SW480 (cell line): ENCODE measurements at places on chromosomes 1 and 21.

DNA sequence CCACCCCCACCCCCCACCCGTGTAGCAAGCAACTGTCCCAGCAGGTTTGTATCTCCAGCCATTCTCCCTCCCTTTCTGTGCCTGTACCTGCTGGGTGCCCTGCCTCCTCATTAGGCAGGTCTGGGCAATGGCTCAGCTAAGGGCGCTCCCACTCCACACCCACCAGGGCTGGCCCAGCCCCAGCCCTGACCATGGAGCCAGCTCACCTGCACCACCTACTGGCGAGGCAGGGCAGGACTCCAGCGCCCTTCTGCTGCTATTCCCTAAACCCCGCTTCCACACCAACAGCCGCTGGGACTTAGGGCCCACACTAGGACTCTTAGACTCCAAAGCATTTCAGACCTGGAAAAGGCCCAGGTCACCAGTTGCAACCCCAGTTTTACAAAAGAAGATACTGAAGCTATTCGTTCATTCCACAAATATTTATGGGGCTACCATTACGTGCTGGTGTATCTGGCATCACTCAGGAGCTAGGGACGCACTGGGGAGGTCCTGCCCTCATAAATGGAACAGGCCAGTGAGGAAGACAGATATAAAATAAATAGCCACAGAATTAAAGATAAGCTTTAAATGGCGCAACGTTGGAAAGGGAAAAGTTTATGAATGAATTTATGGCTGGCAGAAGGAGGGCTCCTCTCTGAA lies 24.0 kb downstream of the PGLYRP3 start:
- no peak for DNase-seq

DNA sequence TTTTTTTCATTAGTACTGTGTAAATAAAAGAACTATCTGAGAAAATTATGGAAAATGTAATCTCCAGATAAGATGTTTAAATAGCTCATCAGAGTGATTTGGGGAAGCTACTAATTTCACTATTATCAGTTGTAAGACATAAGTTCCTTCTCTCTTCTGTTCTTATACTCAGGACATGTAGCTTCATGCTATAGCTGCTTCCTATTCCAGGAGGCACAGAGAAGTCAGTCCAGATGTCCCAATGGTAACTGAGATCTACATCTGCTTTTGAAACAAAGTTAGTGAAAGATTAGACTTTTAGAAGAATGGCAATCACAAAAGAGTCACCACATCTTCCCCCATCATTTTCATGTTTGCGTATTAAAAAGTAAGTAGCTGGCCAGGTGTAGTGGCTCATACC lies 5.6 kb downstream of the MAP3K21 start:
- DNase-seq = no peak

DNA sequence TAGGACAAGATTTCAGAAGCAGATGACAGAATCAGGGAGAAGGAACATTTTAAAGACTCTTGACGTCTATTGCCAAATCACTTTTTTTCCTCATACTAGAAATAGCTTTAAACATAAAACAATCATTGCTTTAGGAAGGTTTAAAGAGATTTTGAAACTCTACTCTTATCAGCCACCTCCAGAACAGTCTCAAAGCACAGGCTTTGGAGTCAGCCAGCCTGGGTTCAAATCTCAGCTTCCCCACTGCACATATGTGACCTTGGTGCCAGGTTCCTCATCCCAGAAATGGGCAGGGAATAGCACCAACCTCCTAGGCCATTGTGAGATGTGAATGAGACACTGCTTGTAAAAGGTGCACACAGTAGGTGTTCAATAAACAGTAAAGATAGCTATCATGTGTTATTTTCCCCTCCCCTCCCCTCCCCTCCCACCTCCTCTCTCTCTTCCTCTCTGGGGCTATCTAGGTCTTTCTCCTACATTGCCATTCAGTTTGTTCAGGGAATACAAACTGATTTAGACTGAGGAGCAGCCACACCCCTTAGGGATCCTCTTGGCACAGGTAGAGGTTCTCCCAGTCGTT lies 20.6 kb downstream of the SPOCD1 start:
- no peak for DNase-seq

DNA sequence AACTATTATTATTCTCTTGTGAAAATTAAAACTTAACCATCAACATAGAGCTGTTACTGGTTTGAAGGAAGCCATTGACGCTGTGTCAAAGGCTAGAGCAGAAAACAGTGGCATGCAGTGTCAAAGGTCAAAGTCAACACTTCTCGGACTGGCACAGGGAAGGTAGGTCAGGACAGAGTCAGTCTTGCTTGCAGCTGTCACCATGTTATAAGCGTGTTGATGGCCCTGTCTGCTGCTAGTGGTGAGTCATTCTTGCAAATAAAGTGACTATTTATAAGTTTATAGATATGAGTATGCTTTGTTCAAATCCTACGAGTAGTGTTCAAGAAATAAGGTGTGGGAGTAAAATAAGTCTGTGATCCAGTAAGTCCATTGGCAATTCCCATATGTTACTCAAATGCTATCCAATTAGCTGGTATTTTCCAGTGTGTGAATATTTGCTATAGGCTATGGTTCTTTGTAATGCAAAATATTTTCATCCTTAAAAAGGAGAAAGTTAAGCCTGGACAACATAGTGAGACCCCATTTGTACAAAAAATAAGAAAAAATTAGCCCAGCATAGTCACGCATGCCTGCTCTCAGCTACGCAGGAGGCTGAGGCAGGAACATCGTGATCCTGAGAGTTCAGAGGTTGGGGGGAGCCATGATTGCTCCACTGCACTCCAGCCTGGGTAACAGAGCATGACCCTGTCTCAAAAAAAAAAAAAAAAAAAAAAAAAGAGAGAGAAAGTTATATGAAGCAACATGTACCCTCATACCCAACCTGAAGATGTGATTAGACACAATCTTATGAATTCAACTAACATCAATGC lies 26.3 kb upstream of the TINAGL1 start:
- peak; percentile 80 for DNase-seq

- no peak for DNase-seq
Observed at GRCh38 chr1:107132780-107133179, 8.1 kb upstream of the NTNG1 start.
